Stimulated activated CD4-positive, alpha-beta T cell treated with anti-CD3 and anti-CD28 coated beads, Interleukin-4, amount 100 ng/mL, for 48 hours (primary cell): ENCODE measurements at places on chromosomes 4 and X.

- no peak for DNase-seq
Observed at GRCh38 chr4:53816561-53816960, 225.3 kb upstream of the LNX1 start.

GRCh38 chrX:150202641-150203247, 160.4 kb upstream of the MAMLD1 start:
- DNase-seq: no peak

DNA sequence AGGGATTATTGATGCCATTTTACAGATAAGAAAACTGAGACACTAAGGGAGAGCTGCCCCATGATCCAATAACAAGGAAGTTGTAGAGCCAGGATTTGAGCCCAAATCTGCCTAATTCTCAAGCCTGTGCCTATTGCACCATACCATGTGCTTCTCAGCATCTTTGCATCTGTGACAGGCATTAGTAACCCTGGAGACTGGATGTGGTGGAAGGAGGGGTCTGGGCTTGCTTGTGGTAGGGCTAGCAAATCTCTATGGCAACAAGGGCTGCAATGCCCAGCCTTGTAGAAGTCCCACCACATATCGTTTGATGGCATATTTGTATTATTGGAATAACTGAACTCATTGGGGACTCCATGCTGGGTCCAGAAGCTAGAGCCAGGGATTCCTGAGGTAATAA, 58.1 kb downstream of the RTL5 start:
- no peak for DNase-seq

GRCh38 chr4:89929425-89930159, 34.9 kb downstream of the MMRN1 start:
- DNase-seq: no peak

DNA sequence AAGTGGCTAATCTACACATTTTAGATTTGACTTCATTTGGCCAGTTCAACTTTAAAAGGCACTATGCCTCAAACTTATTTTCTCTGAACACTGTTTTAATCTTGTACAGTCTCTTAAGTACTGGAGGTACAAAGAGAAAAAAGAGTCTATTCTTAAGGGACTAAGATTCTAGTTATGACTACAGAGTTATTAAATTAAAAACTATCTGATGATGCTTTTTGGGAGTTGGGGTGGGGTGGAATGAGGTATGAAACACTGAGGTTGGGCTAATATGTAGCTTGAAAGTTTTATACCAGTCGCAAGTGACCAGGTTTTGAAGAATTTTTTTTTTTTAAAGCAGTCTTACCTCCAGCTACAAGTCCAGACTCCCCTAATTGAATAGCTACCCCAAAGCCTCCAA, 17.7 kb upstream of the GPR34 start:
- DNase-seq: no peak

DNA sequence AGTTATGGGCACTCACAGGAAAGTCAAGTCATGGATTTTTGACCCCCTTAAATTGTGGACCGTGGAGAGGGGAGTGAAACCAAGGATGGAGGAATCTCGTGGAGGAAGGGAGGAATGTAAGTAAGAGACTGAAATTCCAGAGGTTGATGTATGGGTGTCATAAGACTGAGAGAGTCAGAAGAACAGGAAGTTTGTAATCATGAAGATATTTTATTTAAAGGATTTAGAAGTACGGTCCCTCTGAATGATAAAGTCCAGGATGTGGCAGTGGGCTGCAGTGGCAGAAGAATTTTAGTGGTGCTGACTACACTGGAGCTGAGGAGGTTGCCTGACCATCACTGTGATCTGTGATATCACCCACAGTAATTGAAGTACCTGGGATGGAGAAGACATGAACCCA, 57.8 kb downstream of the DCLK2 start:
- DNase-seq: no peak

DNA sequence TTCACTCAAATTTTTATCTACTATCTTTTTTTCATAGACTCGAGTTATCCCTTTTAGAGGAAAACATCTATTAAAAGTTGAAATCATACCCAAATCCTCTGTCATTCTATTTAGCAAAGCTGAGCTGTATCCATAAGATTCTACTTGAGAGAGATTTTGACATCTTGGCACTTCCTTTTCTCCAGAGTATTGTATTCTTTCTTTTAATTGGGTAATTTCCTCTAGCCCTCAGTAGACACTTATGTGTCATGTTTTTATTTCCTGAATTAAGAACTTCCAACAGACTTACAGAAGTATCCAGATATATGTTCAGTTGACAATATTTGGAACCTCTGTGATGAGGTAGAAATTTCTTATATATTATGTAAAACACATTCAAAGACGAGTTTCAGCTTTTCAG, 201.6 kb upstream of the NR3C2 start:
- no peak for DNase-seq

- no peak for DNase-seq
Observed at GRCh38 chr4:74114234-74114633, 15.2 kb upstream of the CXCL2 start.

DNA sequence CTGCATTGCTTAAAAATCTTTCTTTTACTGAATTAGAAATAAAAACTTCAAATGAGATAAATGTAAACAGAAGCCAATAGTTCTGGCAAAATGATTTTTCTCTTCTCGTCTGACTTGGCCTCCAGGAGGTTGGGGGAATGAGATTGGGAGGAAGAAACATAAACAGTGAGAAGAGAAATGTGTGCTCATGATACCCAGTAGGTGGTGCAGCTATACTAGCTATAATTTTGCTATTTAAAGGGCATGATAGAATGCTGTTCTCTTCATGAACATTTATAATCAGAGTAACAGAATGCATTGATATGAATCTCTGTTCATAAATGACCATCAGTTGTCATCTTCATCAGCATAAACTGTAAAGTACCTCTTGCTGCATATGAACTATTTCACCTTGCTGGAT, 85.5 kb downstream of the TACR3 start:
- DNase-seq: no peak

- DNase-seq: peak; percentile 3
Observed at GRCh38 chrX:76253432-76253831, 80.6 kb downstream of the PBDC1 start.

DNA sequence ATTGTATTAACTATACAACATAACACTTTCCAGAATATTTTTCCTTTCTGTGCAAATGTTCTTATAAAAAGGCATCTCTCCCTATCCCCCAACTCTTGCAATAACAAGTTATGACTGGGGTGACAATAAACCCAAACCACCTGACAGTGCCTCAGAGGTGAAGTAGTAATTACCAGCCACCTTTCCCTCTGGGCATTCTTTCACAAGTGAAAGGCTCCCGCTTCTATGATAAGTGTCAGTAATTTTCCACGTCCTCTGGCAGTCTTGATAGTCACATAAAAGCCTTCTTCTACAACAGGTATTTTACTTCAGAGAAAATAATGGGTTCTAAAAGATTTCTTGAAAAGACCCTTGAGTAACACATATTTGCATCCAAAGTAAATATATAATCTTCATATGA, 82.7 kb downstream of the MANBA start:
- no peak for DNase-seq

DNA sequence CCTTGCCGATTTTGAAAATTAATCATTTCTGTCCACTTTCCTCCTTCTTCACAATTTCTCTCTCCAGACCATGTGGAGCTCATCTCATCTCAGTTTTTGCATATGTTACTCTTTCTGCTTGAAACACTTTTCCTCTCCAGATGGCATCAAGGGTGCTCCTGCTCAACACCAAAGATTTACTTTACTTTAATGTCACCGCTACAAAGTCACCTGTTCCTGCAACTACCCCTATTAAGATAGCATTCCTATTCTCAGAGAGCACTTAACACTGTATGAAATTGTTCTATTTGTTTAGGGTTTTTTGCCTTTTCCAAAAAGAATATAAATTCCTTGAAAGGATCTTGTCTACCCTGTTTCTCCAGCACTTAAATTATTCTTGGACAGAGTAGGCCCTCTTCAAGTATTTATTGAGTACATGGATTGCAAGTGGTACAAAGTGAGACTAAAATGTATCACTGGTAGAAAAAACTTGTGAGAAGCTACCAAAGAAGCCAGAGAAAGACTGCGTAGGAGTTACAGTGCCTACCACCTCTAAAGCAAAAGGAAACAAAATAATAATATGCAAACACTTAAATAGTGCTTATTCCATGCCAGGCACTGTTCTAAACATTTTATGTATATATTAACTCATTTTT, 1.1 kb upstream of the EXOSC9 start:
- no peak for DNase-seq

DNA sequence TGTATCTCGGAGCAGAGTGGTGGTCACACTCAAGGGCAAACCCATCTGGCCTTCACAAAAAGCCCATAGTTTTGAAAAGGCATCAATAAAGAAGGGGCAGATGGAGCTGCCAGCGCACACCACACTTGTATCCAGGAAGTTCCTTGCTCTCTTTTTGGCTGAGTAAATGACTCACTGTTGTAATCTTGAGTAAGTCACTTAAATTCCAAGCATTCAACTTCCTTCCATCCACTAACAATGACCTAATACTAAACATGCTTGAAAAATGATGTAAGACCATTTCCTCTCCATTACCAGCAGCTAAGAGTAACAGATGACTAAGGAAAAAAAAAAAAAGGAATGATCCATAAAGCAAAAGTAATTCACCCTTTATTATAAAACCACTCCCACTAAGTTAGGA, 32.4 kb upstream of the MYOZ2 start:
- no peak for DNase-seq

GRCh38 chrX:123454712-123455431, 270.8 kb downstream of the GRIA3 start:
- no peak for DNase-seq

DNA sequence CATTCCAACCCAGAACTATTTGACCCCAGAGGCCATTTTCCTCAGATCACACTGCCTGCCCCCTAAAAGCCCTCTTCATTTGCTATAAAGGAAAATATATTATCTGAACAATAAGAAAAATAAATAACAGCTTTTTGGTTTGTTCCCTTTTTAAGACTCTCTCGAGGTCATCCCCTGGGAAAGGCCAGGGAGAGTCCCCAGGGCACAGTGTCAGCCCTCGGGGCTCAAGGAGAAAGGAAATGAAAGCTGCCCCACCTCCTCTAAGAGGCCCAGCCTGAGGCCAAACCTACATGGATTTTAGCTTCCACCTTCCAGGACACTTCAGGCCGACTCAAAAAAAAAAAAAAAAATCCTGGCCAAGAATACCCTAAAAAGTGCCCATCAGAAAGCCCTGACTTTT, 97.6 kb downstream of the SH3KBP1 start:
- DNase-seq: no peak

DNA sequence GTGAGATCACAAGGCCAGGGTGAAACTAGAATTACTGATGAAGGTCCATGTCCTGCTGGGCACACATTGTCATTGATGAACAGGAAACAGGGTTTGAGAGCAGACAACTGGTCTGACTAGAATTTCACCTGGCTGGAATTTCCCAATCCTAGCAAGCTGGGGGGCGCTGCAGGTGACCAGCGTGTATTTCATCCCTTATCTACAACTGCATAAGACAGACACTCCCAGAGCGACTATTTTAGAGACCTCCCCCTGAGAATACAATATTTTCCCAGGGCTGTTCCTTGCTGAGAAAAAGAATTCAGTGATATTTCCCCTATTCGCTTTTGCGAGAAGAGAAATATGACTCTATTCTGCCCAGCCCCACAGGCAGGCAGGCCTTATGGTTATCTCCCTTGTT, 432.6 kb upstream of the GALNT7 start:
- DNase-seq: no peak
